Pulmonary artery endothelial cell (primary cell): ENCODE measurements at places on chromosomes 5 and 9. TPM values are rescaled to one million over a fixed set of nuclear protein-coding genes. Genes with fewer than 3 reads are reported as not detected.

OR2S2 gene
- not detected in 2 replicates for total RNA-seq

FBXL7 gene
- 5.3 and 6.6 TPM in 2 replicates for total RNA-seq

ACSL6 gene
- total RNA-seq: not detected in 2 replicates

PKD2L2 gene
- not detected in 2 replicates for total RNA-seq

BTNL3 gene
- total RNA-seq: not detected in 2 replicates

PCDHA12 gene
- total RNA-seq: 0.07 TPM in 1 of 2 replicates, not detected in the other

GPX3 gene
- total RNA-seq: 6.3 and 8.5 TPM in 2 replicates

DOCK2 gene
- 0.20 and 0.46 TPM in 2 replicates for total RNA-seq

ITGA1 gene
- 2.2 and 5.2 TPM in 2 replicates for total RNA-seq

GEMIN5 gene
- 21.5 and 38.3 TPM in 2 replicates for total RNA-seq

WDR31 gene
- total RNA-seq: 1.0 and 1.4 TPM in 2 replicates

ORM2 gene
- total RNA-seq: not detected in 2 replicates

BASP1 gene
- total RNA-seq: 73.9 and 76.4 TPM in 2 replicates

TAF1L gene
- 0.04 TPM in 1 of 2 replicates, not detected in the other for total RNA-seq

BHMT2 gene
- 0.13 and 2.5 TPM in 2 replicates for total RNA-seq

ANKRD20A1 gene
- total RNA-seq: 1.3 and 1.6 TPM in 2 replicates

ARL14EPL gene
- 0.13 and 0.39 TPM in 2 replicates for total RNA-seq

EPB41L4B gene
- 0.42 and 0.92 TPM in 2 replicates for total RNA-seq

ZNF658 gene
- 4.5 and 6.0 TPM in 2 replicates for total RNA-seq

DMRTA1 gene
- 0.20 and 0.35 TPM in 2 replicates for total RNA-seq

F12 gene
- 1.1 and 1.5 TPM in 2 replicates for total RNA-seq

SPINK13 gene
- total RNA-seq: not detected in 2 replicates

N4BP3 gene
- 11.0 and 16.6 TPM in 2 replicates for total RNA-seq

ZNG1A gene
- total RNA-seq: 27.8 and 32.5 TPM in 2 replicates

LCN9 gene
- not detected in 2 replicates for total RNA-seq

MEIKIN gene
- total RNA-seq: 0.07 TPM in 1 of 2 replicates, not detected in the other

SPATA6L gene
- total RNA-seq: 1.5 and 2.5 TPM in 2 replicates

SLC34A1 gene
- not detected in 2 replicates for total RNA-seq

BAG1 gene
- total RNA-seq: 44.9 and 45.1 TPM in 2 replicates

ZNF367 gene
- total RNA-seq: 10.0 and 16.8 TPM in 2 replicates

TXNDC8 gene
- total RNA-seq: not detected in 2 replicates

NMUR2 gene
- not detected in 2 replicates for total RNA-seq

IL5 gene
- total RNA-seq: not detected in 2 replicates

NSG2 gene
- not detected in 2 replicates for total RNA-seq

ECM2 gene
- total RNA-seq: 0.13 and 0.18 TPM in 2 replicates

DMRT3 gene
- not detected in 2 replicates for total RNA-seq

RANBP6 gene
- 38.1 and 48.9 TPM in 2 replicates for total RNA-seq

IL13 gene
- not detected in 2 replicates for total RNA-seq

PCDHA10 gene
- total RNA-seq: 0.07 and 0.35 TPM in 2 replicates

PLAC8L1 gene
- not detected in 2 replicates for total RNA-seq

DAB2IP gene
- total RNA-seq: 13.7 and 17.0 TPM in 2 replicates

LMAN2 gene
- total RNA-seq: 329 and 383 TPM in 2 replicates

DBH gene
- total RNA-seq: not detected in 2 replicates

C5orf46 gene
- total RNA-seq: 0.21 TPM in 1 of 2 replicates, not detected in the other

LURAP1L gene
- 2.8 and 3.3 TPM in 2 replicates for total RNA-seq

IFNA13 gene
- total RNA-seq: not detected in 2 replicates

RAD50 gene
- total RNA-seq: 13.1 and 22.9 TPM in 2 replicates

VCAN gene
- 1.4 and 2.0 TPM in 2 replicates for total RNA-seq

DEPDC1B gene
- 11.7 and 22.6 TPM in 2 replicates for total RNA-seq

ASPN gene
- 0.07 and 0.11 TPM in 2 replicates for total RNA-seq

PRSS3 gene
- 20.3 and 30.8 TPM in 2 replicates for total RNA-seq

ROPN1L gene
- total RNA-seq: 0.42 and 0.59 TPM in 2 replicates

ZDHHC11B gene
- total RNA-seq: not detected in 2 replicates

FGF18 gene
- 0.07 TPM in 1 of 2 replicates, not detected in the other for total RNA-seq

SYK gene
- 0.07 TPM in 1 of 2 replicates, not detected in the other for total RNA-seq
